ENCODE measurements at places on chromosomes 13 and 19. TPM values are rescaled to one million over a fixed set of nuclear protein-coding genes. Genes with fewer than 3 reads are reported as not detected.
A peak's percentile ranks its signal among the peaks of the same experiment; 100 is the strongest.

DNA sequence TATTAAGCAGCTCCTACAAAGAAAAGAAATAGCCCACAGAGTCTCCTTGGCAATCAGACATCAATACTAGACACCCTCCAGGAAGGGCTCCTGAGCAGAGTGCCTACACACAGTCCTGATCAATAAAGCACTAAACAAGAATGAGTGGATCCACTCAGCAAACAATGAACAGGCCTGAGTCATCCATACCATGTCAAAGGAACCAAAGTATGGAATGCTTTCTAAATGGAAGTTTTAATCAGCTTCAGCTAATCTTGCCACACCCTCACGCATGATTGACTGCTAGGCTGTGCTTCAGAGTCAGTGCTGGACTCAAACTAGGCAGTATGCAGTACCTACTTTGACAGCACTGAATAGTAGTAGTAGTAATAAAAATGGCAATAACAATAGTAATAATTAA, 392.7 kb upstream of the HTR2A start:
- no peak for DNase-seq
- H3K27ac ChIP-seq: no peak overlapping the region
- no peaks in the 10 kb centered on the region for H3K4me1 ChIP-seq
- no peaks in the 10 kb centered on the region for H3K36me3 ChIP-seq
- H3K27me3 ChIP-seq: no peaks in the 10 kb centered on the region

- H3K27ac ChIP-seq: no peak overlapping the region
- no peak overlapping the region for H3K4me3 ChIP-seq
- no peaks in the 10 kb centered on the region for H3K4me1 ChIP-seq
- no peak for DNase-seq
These were observed 1617.6 kb upstream of the SLC10A2 start for GRCh38 chr13:104683789-104684188.

DNA sequence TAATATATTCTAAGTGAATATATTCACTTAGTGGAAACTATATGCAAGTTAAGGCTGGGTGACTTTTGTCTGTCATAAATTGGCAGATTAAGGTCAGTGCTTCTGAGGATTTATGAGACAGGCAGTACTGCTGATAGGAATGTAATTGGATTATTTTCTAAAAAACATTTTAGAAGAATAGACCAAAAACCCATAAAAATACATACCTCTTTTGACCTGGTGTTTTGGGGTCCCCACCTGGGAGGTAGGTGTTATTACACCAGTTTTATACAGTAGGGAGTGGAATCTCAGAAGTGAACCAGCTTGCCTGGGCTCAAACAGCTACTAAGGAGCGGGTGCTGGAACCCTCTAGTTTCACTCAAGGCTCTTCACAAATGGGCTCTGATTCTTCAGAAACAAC, 25.3 kb downstream of the COG3 start:
- no peaks in the 10 kb centered on the region for H3K4me1 ChIP-seq
- no peak overlapping the region for H3K27ac ChIP-seq
- H3K27me3 ChIP-seq: no peaks in the 10 kb centered on the region
- no peak overlapping the region for H3K4me3 ChIP-seq
- H3K36me3 ChIP-seq: peaks cover 66% of the 10 kb centered on the region
- DNase-seq: no peak

- no peak overlapping the region for H3K27ac ChIP-seq
- H3K36me3 ChIP-seq: no peaks in the 10 kb centered on the region
- peaks cover 3% of the 10 kb centered on the region for H3K27me3 ChIP-seq
- H3K4me3 ChIP-seq: no peak overlapping the region
These were observed 18.0 kb upstream of the TNFRSF19 start for GRCh38 chr13:23552171-23552570.

DNA sequence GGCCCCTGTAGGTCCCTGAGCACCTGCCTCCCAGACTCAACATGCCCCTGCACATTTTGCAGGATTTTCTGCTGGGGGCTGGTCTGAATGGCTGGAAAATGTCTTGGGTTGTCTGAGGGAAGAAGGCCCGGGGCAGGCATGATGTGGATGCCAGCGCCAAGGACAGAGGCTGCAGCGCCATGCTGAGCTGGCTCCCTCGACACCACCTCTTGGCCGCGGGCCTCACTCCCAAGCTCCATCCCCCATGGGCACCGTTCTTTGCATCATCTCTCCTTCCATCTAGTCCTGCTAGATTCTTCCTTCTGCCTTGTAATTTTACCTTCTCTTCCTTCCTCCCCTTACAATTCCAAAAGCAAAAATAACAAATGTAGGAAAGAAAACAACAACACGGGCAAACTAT, 70.6 kb downstream of the ZIC5 start:
- no peak overlapping the region for H3K4me3 ChIP-seq
- H3K36me3 ChIP-seq: no peaks in the 10 kb centered on the region
- H3K27ac ChIP-seq: no peak overlapping the region
- peaks cover 54% of the 10 kb centered on the region for H3K27me3 ChIP-seq
- DNase-seq: no peak

- H3K4me1 ChIP-seq: peaks cover 46% of the 10 kb centered on the region
- H3K27ac ChIP-seq: peak overlapping the region; percentile 97
- no peaks in the 10 kb centered on the region for H3K27me3 ChIP-seq
These were observed 1.8 kb downstream of the CCDC122 start for GRCh38 chr13:43877766-43878165.

- no peaks in the 10 kb centered on the region for H3K36me3 ChIP-seq
- DNase-seq: no peak
- H3K27me3 ChIP-seq: no peaks in the 10 kb centered on the region
These were observed 65.3 kb downstream of the DCT start for GRCh38 chr13:94414141-94414540.

DNA sequence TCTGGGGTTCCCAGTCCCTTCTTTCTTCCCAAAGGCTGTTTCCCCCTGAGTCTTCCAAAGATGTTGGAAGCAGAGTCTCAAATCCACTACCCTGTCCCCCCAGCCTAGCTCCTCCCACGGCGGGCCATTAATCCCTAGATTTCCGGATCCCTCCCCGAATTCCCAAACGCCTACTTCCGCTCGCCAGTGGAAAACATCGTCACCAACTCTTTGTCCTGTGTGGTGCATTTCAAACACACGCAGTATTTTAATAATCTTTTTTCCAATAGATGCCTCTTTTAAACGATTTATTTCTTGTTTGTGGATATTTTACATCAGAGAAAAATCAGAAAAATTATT, 610 bp downstream of the ZNF791 start:
- H3K27me3 ChIP-seq: no peaks in the 10 kb centered on the region
- peaks cover 38% of the 10 kb centered on the region for H3K4me1 ChIP-seq
- H3K27ac ChIP-seq: peak overlapping the region; percentile 99
- H3K4me3 ChIP-seq: peak overlapping the region; percentile 77
- DNase-seq: peak; percentile 74

DNA sequence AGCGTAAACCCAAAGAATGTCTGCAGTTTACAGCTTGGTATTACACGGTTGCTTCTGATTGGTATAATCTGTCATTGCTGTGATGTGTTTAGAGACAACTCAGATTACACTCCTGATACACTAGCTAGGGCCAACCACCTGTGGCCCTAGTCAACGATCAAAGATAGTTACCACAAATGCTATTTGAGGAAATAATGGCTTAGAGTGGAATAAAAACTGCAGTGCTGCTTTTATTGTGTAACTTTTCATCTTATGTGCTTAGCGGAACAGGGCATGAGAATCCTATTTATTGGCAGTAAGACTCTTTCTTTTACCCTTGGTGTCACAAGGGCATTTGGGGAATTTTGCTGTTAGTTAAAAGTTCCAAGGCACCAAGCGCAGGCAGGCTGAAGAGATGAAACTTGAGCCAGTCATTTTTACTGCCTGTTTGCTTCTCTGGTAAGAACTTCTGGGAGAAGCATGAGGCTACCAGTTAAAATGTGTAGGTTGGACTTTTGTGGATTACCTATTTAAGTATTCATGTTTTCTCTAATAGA, 363.3 kb downstream of the KCNRG start:
- no peak for DNase-seq
- no peaks in the 10 kb centered on the region for H3K36me3 ChIP-seq
- H3K27ac ChIP-seq: no peak overlapping the region

DNA sequence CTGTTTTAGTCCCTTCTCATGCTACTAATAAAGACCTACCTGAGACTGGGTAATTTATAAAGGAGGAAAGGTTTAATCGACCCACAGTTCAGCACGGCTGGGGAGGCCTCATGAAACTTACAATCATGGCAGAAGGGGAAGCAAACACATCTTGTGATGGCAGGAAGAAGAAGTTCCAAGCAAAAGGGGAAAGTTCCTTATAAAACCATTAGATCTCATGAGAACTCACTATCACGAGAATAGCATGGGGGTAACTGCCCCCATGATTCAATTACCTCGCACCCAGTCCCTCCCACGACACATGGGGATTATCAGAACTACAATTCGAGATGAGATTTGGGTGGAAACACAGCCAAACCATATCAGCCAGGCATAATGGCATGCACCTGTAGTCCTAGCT, 13.0 kb upstream of the STRN4 start:
- H3K36me3 ChIP-seq: peaks cover 6% of the 10 kb centered on the region
- H3K4me1 ChIP-seq: peaks cover 35% of the 10 kb centered on the region
- no peaks in the 10 kb centered on the region for H3K27me3 ChIP-seq
- no peak for DNase-seq
- no peak overlapping the region for H3K27ac ChIP-seq

- no peaks in the 10 kb centered on the region for H3K27me3 ChIP-seq
- H3K27ac ChIP-seq: peak overlapping the region; percentile 57
- no peak for DNase-seq
- H3K4me3 ChIP-seq: no peak overlapping the region
- peaks cover 20% of the 10 kb centered on the region for H3K4me1 ChIP-seq
These were observed 45.5 kb downstream of the SAE1 start for GRCh38 chr19:47176071-47176626.

GRCh38 chr19:38817081-38817480, 4.3 kb upstream of the LGALS4 start:
- H3K4me3 ChIP-seq: no peak overlapping the region
- peaks cover 8% of the 10 kb centered on the region for H3K4me1 ChIP-seq
- H3K36me3 ChIP-seq: peaks cover 8% of the 10 kb centered on the region

GRCh38 chr13:111409413-111409812, 89.0 kb downstream of the TEX29 start:
- H3K4me3 ChIP-seq: no peak overlapping the region
- no peak overlapping the region for H3K27ac ChIP-seq
- H3K4me1 ChIP-seq: no peaks in the 10 kb centered on the region
- DNase-seq: no peak

GRCh38 chr19:44712864-44713515, 14.0 kb downstream of the CEACAM16 start:
- no peak for DNase-seq
- no peak overlapping the region for H3K4me3 ChIP-seq
- no peaks in the 10 kb centered on the region for H3K4me1 ChIP-seq
- H3K27me3 ChIP-seq: no peaks in the 10 kb centered on the region

GRCh38 chr13:96848286-96848685, 146.0 kb downstream of the OXGR1 start:
- no peak for DNase-seq
- H3K27me3 ChIP-seq: no peaks in the 10 kb centered on the region
- H3K36me3 ChIP-seq: no peaks in the 10 kb centered on the region
- H3K27ac ChIP-seq: no peak overlapping the region

GRCh38 chr13:99153219-99153618, 47.4 kb upstream of the UBAC2 start:
- no peak overlapping the region for H3K4me3 ChIP-seq
- DNase-seq: no peak
- H3K27me3 ChIP-seq: peaks cover 65% of the 10 kb centered on the region
- H3K27ac ChIP-seq: no peak overlapping the region
- no peaks in the 10 kb centered on the region for H3K4me1 ChIP-seq

GRCh38 chr13:99310382-99311031, 3.3 kb upstream of the GPR183 start:
- peak overlapping the region; percentile 84 for H3K27ac ChIP-seq
- no peaks in the 10 kb centered on the region for H3K27me3 ChIP-seq
- H3K4me1 ChIP-seq: peaks cover 99% of the 10 kb centered on the region
- H3K4me3 ChIP-seq: no peak overlapping the region
- no peak for DNase-seq
- H3K36me3 ChIP-seq: no peaks in the 10 kb centered on the region

DNA sequence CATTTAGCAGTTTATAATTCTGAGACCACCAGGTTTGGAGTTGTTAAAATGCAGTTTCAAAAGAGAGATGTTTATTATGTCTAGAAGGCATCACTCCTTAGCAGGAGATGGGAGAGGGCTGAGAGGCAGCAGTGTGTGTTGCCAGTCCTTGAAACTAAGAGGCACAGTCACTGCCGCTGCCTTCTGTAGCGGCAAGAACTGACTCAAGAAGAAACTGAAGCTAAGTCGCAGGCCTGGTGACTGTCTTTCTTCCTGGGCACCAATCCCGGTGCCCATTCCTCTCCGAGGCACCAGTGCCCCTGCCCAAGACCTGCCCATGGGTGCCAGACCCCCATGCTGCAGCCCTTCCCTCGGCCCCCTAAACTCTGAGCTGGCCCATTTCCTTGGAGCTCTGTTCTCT, 20.1 kb downstream of the N4BP2L1 start:
- H3K27ac ChIP-seq: no peak overlapping the region
- no peak for DNase-seq
- no peaks in the 10 kb centered on the region for H3K27me3 ChIP-seq
- peaks cover 60% of the 10 kb centered on the region for H3K36me3 ChIP-seq

DNA sequence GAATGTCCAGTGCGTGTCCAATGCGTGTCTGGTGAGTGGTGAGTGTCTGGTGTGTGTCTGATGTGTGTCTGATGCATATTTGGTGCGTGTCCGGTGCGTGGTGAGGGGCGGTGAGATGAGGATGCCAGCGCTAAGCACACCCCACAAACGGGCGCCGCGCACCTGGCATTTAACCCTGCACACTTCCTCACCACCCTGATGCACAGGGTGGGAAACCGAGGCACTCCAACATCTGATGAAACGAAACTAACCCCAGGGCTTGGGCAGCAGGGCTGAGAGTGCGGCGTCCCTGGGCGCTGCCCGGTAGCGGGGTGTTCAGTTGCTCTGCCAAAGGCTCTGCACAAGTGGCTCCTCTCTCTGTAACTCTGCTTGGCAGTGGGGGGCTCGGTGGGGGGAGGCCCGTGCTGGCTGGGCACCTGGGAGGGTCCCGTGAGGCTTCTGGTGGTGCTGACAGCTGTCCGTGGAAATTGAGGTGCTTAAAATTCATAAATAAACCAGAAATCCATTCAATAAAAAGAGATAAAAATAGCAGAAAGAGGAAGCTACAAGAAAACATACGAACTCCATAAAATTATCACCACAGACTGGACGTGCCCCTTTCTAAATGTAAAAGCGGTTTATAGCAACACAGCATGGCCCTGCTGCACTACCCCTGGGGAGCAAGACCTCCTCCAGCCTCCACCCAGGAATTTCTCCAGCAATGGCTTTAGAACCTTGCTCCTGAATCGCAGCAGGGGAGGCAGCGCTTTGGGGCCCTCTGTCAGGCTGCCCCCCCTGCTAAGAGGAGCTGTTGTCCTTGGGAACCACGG, 76.0 kb downstream of the RASA3 start:
- peaks cover 32% of the 10 kb centered on the region for H3K4me1 ChIP-seq
- no peak for DNase-seq
- H3K27me3 ChIP-seq: no peaks in the 10 kb centered on the region
- peaks cover 75% of the 10 kb centered on the region for H3K36me3 ChIP-seq

Gene ZNF737
- total RNA-seq: 24.7 TPM

Gene PRR19
- total RNA-seq: 0.60 TPM

Gene SEMA6B
- 20.7 TPM for total RNA-seq

Gene FGF22
- total RNA-seq: 0.27 TPM

Gene NEK3
- total RNA-seq: 6.7 TPM

Gene GRIK5
- 4.7 TPM for total RNA-seq

Gene ONECUT3
- not detected for total RNA-seq

Gene CRB3
- total RNA-seq: 2.0 TPM

Gene FGF21
- total RNA-seq: not detected

Gene CRTC1
- total RNA-seq: 13.5 TPM
